ENCODE measurements at places on chromosomes 2 and 18.
A peak's percentile ranks its signal among the peaks of the same experiment; 100 is the strongest.

DNA sequence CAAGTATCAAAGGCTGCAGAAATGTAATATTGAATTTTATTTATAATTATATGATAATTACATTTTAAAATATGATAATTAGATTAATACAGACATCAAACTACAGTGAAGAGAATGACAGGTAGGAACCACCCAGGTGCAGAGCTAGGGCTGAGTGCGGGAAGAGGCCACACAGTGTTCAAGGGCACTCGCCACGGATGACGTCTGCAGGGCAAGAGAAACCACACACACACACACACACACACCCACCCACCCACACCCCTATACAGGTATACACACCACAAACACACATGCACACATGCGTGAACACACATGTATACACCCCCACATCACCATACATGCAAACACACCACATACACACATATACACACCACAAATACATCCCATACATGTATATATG is 41.2 kb downstream of the MBP start:
- no peaks in the 10 kb centered on the region for H3K27me3 ChIP-seq
- H3K4me3 ChIP-seq = no peak overlapping the region
- H3K27ac ChIP-seq = no peak overlapping the region
- no peak for DNase-seq

DNA sequence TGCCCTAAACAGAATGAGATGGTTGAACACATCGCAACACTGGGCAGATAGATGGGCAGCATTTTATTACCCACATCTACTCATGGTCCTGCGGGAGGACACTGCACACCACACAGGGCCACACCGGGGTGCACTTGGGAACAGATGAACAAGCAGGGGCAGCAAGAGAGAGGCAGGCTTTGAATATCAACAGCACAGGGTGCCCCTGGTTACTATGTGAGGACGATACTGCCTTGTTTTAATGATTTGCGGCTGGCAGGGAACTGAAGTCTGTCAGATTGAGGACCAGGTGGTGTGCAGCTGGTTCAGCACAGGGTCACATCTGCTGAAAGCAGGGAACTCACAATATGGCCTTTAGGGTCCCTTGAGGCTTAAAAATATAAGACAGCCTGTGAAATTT is 195.7 kb downstream of the PIEZO2 start:
- H3K36me3 ChIP-seq = no peaks in the 10 kb centered on the region
- no peak for DNase-seq
- no peak overlapping the region for H3K27ac ChIP-seq
- no peaks in the 10 kb centered on the region for H3K4me1 ChIP-seq

GRCh38 chr2:84957771-84958134 is 13.2 kb upstream of the KCMF1 start:
- H3K27ac ChIP-seq = peak overlapping the region; percentile 92
- H3K27me3 ChIP-seq = no peaks in the 10 kb centered on the region
- no peaks in the 10 kb centered on the region for H3K36me3 ChIP-seq
- H3K4me3 ChIP-seq = peak overlapping the region; percentile 41

GRCh38 chr2:10026940-10027569 is 16.3 kb upstream of the KLF11 start:
- no peak overlapping the region for H3K4me3 ChIP-seq
- H3K36me3 ChIP-seq = no peaks in the 10 kb centered on the region
- H3K27ac ChIP-seq = no peak overlapping the region

- H3K27me3 ChIP-seq = no peaks in the 10 kb centered on the region
- DNase-seq = no peak
- H3K36me3 ChIP-seq = no peaks in the 10 kb centered on the region
- H3K4me1 ChIP-seq = peaks cover 4% of the 10 kb centered on the region
- H3K4me3 ChIP-seq = no peak overlapping the region
Measured at GRCh38 chr2:234676783-234677450, 180.0 kb upstream of the ARL4C start.

GRCh38 chr18:35099911-35100310 is 58.7 kb downstream of the MAPRE2 start:
- no peak for DNase-seq
- H3K27ac ChIP-seq = no peak overlapping the region
- H3K27me3 ChIP-seq = no peaks in the 10 kb centered on the region
- H3K36me3 ChIP-seq = no peaks in the 10 kb centered on the region

- H3K27ac ChIP-seq = no peak overlapping the region
- no peaks in the 10 kb centered on the region for H3K27me3 ChIP-seq
- no peak overlapping the region for H3K4me3 ChIP-seq
- no peak for DNase-seq
- H3K4me1 ChIP-seq = peaks cover 6% of the 10 kb centered on the region
Measured at GRCh38 chr2:11858883-11859282, 112.5 kb downstream of the LPIN1 start.

- H3K27ac ChIP-seq = no peak within 1 kb of the TSS
- H3K4me1 ChIP-seq = peaks cover 24% of the 10 kb centered on the region
- H3K36me3 ChIP-seq = no peaks in the 10 kb centered on the region
- H3K4me3 ChIP-seq = peak within 1 kb of the TSS; percentile 62
- DNase-seq = no peak
Measured at GRCh38 chr2:74514368-74515270, at the start of gene TLX2. TSS of gene TLX2 (plus strand) at chr2:74514450. CDS start at chr2:74514807, 357 bp downstream.

- H3K4me3 ChIP-seq = no peak overlapping the region
- H3K36me3 ChIP-seq = no peaks in the 10 kb centered on the region
- DNase-seq = no peak
- H3K27ac ChIP-seq = no peak overlapping the region
- H3K27me3 ChIP-seq = no peaks in the 10 kb centered on the region
Measured at GRCh38 chr2:65142515-65142914, 12.6 kb upstream of the RAB1A start.

DNA sequence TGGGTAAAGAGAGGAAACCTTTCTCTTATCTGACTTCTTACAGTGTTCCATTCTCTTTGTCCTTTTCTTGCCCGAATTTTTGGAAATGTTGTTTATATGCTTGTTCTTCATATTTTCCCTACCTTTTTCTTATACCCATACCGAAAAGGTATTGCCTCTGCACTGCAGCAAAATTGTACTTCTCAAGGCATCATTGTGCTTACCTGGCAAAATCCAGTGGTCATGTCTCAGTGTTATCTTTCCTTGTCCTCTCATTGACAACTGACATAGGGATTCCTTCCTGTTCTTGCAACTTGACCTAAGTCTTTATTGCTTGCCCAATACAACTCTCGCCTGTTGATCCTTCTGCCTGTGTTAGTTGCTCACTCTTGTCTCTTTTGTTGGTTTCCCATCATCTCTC is 842.2 kb downstream of the CNTNAP5 start:
- no peaks in the 10 kb centered on the region for H3K36me3 ChIP-seq
- H3K4me1 ChIP-seq = no peaks in the 10 kb centered on the region
- no peaks in the 10 kb centered on the region for H3K27me3 ChIP-seq
- no peak for DNase-seq

DNA sequence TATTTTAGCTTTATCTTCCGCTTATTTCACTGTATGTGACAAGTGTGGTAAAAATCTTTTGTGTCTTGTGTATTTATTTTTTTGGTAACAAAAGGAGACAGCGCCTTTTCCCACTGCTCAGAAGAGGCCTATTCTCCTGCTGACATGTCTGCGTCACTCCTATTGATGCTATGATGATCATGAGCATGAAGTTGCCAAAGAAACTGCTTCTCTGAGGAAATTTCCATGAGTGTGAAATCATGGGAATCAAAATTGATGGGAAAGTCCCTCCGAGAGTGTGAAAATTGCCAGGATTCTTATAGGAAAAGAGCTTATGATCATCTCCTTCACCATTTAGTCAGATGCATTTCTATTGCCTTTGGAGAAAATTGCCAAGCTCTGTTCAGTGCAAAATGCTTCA is 36.5 kb upstream of the DARS1 start:
- no peak overlapping the region for H3K4me3 ChIP-seq
- no peak for DNase-seq
- H3K4me1 ChIP-seq = peaks cover 5% of the 10 kb centered on the region
- H3K27me3 ChIP-seq = peaks cover 4% of the 10 kb centered on the region
- no peak overlapping the region for H3K27ac ChIP-seq
- no peaks in the 10 kb centered on the region for H3K36me3 ChIP-seq

DNA sequence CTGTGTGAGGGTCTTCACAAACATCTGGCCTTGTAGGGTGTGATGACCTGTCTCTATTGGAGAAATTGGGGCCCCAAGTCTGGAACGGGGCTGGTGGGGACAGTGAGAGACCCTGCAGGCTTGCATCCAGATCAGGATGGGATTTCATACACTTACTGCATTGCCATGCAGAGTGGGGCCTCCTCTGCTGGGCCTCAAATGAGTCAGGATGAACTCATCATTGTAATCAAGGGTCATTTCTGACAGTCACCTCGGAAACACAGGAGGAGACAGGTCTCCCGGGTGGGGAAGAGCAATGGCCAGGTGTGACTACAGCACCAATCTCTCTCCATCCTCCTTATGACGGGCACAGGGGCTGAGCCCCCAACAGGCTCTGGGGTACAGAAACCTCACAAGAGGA is 48.1 kb upstream of the GALR1 start:
- H3K4me1 ChIP-seq = no peaks in the 10 kb centered on the region
- no peaks in the 10 kb centered on the region for H3K27me3 ChIP-seq
- H3K4me3 ChIP-seq = no peak overlapping the region
- no peaks in the 10 kb centered on the region for H3K36me3 ChIP-seq
- no peak overlapping the region for H3K27ac ChIP-seq

GRCh38 chr18:41966943-41967342 is 11.9 kb downstream of the PIK3C3 start:
- no peak overlapping the region for H3K27ac ChIP-seq
- peaks cover 57% of the 10 kb centered on the region for H3K36me3 ChIP-seq
- no peaks in the 10 kb centered on the region for H3K27me3 ChIP-seq
- H3K4me1 ChIP-seq = no peaks in the 10 kb centered on the region
- H3K4me3 ChIP-seq = no peak overlapping the region

DNA sequence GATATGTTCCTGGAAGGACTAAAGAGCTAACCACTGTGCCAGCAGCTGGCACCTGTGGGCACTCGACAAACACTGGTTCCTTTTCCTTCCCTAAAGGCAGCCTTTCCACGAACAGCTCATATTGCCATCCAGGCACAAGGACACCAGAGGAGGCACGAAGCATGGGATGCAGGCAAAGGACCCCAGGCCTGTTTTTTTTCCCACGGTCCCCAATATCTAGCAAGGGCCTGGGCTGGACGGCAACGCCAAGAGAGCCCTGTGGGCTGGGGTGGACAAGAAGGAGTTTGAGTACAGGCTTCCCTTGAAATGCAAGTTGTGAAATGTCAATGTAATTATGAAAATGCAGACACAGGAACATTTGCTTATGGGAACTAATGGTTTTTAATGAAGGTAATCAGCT is 135.9 kb downstream of the CYP26B1 start:
- H3K4me3 ChIP-seq = no peak overlapping the region
- H3K36me3 ChIP-seq = no peaks in the 10 kb centered on the region
- no peaks in the 10 kb centered on the region for H3K4me1 ChIP-seq
- H3K27me3 ChIP-seq = no peaks in the 10 kb centered on the region
- H3K27ac ChIP-seq = no peak overlapping the region
- DNase-seq = no peak

- no peak overlapping the region for H3K4me3 ChIP-seq
- H3K36me3 ChIP-seq = no peaks in the 10 kb centered on the region
- no peak overlapping the region for H3K27ac ChIP-seq
- H3K4me1 ChIP-seq = no peaks in the 10 kb centered on the region
- DNase-seq = no peak
Measured at GRCh38 chr2:111673526-111673925, 210.5 kb downstream of the ANAPC1 start.

- H3K4me1 ChIP-seq = no peaks in the 10 kb centered on the region
- H3K4me3 ChIP-seq = no peak overlapping the region
- no peaks in the 10 kb centered on the region for H3K27me3 ChIP-seq
- no peaks in the 10 kb centered on the region for H3K36me3 ChIP-seq
Measured at GRCh38 chr18:41618147-41618546, 336.9 kb upstream of the PIK3C3 start.

- no peaks in the 10 kb centered on the region for H3K4me1 ChIP-seq
- H3K27me3 ChIP-seq = peaks cover 1% of the 10 kb centered on the region
- H3K27ac ChIP-seq = no peak overlapping the region
- H3K4me3 ChIP-seq = no peak overlapping the region
Measured at GRCh38 chr2:195562570-195563566, 94.2 kb upstream of the SLC39A10 start.

DNA sequence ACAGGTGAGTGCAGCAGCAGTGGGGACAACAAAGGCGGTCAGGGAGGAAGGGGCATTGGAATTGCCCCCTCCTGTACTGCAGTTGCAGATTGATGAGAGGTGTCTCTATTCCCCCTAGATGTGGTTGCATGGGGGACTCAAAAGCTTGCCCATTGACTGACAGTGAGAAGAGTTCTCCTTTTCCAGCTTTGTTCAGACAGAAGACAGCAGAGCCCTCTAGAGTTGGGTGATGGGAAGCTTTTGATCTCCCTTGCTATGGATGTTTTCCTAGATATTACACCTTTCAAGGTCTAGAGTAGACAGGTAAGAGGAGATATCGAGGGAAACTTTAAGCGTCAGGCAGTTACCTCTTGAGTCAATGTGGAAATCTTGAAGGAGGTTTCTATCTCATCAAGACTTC is 2.9 kb downstream of the PROKR1 start:
- no peak for DNase-seq
- no peak overlapping the region for H3K27ac ChIP-seq
- peaks cover 5% of the 10 kb centered on the region for H3K4me1 ChIP-seq
- H3K27me3 ChIP-seq = peaks cover 19% of the 10 kb centered on the region
- H3K4me3 ChIP-seq = no peak overlapping the region
- H3K36me3 ChIP-seq = no peaks in the 10 kb centered on the region

- no peaks in the 10 kb centered on the region for H3K4me1 ChIP-seq
- no peak overlapping the region for H3K27ac ChIP-seq
- no peak overlapping the region for H3K4me3 ChIP-seq
- no peak for DNase-seq
- H3K36me3 ChIP-seq = no peaks in the 10 kb centered on the region
Measured at GRCh38 chr18:56121669-56122068, 516.7 kb downstream of the TXNL1 start.

GRCh38 chr2:187644486-187644885 is 90.3 kb upstream of the TFPI start:
- no peaks in the 10 kb centered on the region for H3K36me3 ChIP-seq
- no peak for DNase-seq
- H3K4me3 ChIP-seq = no peak overlapping the region
- no peak overlapping the region for H3K27ac ChIP-seq
- H3K27me3 ChIP-seq = no peaks in the 10 kb centered on the region
- no peaks in the 10 kb centered on the region for H3K4me1 ChIP-seq

DNA sequence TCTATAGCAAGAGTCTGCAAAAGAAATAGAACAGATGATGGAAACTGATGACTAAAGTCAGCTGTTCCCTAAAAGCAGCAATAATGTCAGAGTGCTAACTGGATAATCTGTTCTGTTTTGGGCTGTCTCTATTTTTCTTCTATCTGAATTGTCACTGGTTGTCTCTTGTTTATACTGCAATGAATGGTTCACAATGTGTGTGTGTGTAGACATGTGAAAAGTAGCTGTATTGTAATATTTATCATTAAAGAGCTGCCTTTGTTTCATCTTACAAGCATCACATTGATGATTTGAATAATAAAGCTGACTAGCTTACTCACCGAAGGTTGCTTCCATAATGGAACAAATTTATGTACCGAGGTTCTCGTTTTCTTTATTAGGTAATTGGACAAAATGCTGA is 456.0 kb upstream of the ZEB2 start:
- no peak overlapping the region for H3K4me3 ChIP-seq
- no peak for DNase-seq
- no peaks in the 10 kb centered on the region for H3K27me3 ChIP-seq
- no peaks in the 10 kb centered on the region for H3K36me3 ChIP-seq
- no peaks in the 10 kb centered on the region for H3K4me1 ChIP-seq
- H3K27ac ChIP-seq = no peak overlapping the region

GRCh38 chr18:8350628-8351027 is 258.6 kb upstream of the RAB12 start:
- no peak overlapping the region for H3K4me3 ChIP-seq
- no peak for DNase-seq
- H3K36me3 ChIP-seq = no peaks in the 10 kb centered on the region
- no peak overlapping the region for H3K27ac ChIP-seq
